ENCODE measurements at places on chromosomes 5 and 9.

- DNase-seq = no peak
Measured at GRCh38 chr5:32935283-32935682, 224.2 kb downstream of the NPR3 start.

DNA sequence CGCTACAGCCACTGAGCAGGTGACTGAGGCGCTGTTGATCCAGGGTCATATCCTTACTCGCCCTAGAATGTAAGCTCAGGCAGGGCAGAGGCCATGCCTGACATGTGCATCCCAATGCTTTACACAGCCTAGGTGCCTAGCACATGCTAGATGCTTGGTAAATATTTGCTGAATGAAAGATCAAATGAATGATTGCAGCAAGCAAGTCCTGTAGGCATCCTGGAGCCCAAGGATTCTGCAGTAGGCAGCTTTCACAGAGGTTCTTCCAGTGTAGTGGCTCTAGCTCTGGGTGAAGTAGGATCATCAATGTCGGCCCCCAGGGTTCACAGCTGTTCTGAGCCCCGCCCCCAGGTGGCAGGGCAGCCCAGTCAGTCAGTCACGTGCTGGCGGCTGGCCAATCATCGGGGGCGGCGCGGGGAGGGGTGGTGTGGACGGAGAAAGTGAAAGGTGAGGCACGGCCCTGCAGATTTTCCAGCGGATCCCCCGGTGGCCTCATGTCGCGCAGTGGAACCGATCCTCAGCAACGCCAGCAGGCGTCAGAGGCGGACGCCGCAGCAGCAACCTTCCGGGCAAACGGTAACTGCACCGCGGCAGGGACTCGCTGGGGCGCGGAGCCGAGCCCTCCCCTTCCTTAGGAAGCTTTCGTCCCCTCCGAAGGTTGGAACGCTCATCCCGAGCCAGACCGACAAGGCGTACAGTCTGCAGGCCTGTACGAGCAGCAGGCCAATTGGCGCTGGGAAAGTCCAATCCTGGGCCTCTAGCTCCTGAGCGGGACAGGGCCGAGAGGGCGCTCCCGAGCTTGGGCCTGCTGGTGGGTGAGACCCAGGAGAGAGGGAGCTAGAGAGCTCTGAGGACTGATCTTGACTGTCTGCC, at the start of gene GALT:
TSS of gene GALT (plus strand) at position 465 of the 873 bp plus-strand sequence. CDS start at position 495, 30 bp downstream.
- peak; percentile 82 for DNase-seq

DNA sequence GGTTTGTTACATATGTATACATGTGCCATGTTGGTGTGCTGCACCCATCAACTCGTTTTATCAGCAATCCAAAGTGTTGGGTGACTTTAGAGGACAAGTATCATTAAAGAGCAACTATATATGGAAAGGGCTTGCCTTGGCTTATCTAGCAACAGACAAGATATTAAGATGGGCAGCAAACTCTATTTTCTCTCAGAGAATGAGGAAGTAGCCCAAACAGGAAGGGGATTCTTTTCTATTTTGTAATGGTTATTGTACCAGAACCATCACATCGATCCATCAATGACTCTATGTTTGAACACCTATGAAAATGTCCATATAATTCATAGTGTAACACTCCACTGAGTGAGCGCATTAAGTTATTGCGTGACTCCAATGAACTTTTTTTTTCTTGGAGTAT, 260.1 kb upstream of the SLC24A2 start:
- no peak for DNase-seq

- DNase-seq = no peak
Measured at GRCh38 chr9:130327070-130327780, 61.7 kb downstream of the HMCN2 start.

- no peak for DNase-seq
Measured at GRCh38 chr9:76873056-76873792, 32.7 kb downstream of the PRUNE2 start.
